ENCODE measurements at places on chromosomes 1 and 21.

GRCh38 chr1:228037401-228038386 is 30.9 kb downstream of the WNT3A start:
- peak; percentile 92 for DNase-seq

DNA sequence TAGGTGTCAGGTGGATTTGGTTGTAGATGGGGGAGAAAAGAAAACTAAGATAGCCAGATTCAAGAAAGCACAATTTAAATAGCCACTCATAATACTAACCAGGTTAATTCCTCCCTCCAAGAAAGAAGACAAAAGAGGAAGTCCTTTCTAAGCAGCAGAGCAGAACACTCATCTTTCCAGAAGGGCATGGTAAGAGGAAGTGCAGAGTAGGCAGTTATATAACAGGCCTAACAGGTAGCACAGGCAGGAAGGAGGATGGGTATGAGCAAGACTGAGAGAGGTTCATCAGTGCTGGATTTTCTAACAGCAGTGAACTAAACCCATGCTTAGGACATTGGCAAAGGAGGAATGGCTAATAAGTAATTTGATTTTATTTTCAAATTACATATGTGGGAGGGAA is 517.5 kb downstream of the PLPP3 start:
- DNase-seq, result no peak

DNA sequence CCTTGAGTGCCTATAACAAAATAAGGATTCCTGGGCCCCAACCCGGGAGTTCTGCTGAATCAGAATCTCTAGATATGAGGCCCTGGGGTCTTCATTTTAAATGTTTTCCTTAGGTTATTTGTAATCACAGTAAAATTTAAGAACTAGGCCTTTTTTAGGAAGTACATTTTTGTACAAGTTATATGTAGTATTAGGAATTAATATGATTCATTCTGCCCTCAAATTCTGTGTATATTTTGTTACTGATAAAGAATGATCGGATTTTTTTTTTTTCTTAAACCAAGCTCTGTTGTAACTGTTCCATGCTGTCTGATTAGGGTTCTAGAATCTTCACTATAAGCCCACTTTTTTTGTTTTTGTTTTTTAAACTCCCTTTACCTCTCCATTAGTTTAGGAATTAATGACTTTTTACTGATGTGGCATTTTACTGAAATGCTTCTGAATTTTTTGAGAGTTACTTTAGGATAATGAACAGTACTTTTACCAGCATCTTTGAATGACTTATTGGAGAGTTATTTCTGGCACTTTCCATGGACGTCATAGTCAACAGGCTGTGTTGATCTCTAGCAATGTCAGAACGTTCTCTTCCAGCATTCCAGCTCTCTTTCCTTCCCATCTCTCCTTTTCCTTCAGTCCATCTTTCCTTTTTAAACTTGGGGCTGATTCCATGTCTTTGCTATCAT is 48.3 kb downstream of the CLIC4 start:
- no peak for DNase-seq

DNA sequence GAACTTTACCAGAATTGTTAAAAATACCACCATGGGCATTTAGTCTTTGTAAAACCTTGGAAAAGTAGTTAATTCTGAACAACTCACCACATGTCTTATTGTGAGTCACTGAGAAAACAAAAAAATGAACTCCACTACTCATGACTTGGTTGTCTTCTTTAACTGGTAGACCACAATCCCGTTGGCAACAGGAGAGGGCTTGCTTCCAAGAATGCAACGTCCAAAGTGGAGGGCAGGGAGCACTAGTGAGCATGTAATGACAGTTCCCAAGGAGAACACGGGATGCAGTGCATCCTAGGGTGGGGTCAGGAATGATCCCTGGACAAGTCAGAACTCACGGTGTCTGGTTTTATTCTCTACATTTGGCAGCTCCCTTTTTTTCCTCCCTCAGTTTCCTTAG is 15.2 kb upstream of the HMCN1 start:
- no peak for DNase-seq

DNA sequence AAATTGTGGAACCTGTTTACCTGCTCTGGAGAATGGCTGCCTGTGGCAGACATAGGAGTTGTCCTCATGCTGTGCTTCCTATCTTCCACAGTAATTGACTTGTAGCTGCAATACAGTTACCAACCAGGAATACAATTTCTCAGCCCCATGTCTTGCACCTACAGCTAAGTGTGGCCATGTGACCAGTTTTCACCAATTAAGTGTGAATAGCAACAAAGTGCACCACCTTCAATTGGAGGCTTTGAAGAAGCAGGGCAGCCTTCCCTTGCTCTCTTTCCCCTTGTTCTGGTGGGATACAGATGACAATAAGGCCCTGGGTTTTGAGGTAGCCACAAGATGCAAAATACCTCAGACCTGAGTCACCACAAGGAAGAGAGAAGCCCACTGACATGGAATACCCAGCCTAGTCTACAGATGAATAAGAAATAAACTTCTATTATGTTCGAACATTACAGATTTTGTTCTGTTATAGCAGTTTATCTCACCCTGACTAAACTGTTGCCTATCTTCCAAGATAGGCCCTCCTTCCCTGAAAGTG is 70.2 kb upstream of the S1PR1 start:
- DNase-seq, result no peak

DNA sequence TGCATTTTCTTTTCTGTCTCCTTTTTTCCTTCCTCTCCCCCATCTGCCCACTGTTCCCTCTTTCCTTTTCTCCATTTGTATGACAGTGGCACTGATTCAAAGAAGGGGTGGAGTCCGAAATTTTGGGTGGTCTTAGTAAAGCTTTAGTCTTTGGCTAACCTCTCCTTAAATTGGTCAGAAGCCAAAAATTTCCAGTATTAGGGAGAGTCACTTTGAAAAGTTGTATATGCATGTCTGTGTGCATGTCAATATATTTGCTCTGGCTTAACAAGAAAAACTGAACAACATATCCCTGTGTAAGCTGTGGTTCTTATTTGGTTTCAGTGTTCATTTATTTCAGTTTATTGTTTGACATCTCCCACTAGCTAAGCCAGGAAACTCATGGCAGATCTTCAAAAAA is 314.8 kb upstream of the CXADR start:
- DNase-seq, result no peak

- peak; percentile 93 for DNase-seq
These were observed at the start of gene FGGY for GRCh38 chr1:59296358-59297256. Gene FGGY (plus strand): TSS chr1:59297094. CDS start chr1:59321550, 24,456 bp downstream.

GRCh38 chr1:94582565-94582964 is 41.0 kb upstream of the F3 start:
- DNase-seq, result no peak

- no peak for DNase-seq
These were observed 27.5 kb downstream of the RGS8 start for GRCh38 chr1:182656842-182657397.

- no peak for DNase-seq
These were observed 58.1 kb upstream of the WNT4 start for GRCh38 chr1:22201023-22201422.

GRCh38 chr1:84387480-84388163 is 10.7 kb upstream of the DNASE2B start:
- DNase-seq, result no peak

- no peak for DNase-seq
These were observed 32.8 kb downstream of the ZC3H11B start for GRCh38 chr1:219580009-219580676.

DNA sequence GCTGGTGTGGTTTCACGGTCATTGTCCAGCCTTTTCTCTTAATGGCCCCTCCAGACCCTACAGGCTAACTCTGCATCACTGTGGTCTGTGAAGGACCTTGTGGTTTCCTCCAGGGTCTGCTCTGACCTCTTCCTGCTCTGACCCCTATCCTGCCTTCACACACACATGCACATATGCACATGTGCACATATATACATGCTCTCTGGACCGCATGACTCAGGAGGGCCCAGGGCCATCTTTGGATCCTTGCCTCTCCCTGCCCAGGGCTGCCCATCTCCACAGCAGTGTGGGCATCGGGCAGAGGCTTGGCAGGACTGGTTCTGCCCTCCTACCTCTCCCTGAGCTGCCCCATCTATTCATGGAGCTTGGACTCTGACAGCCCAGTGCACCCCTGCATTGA is 510.9 kb downstream of the PTPRU start:
- DNase-seq, result no peak

DNA sequence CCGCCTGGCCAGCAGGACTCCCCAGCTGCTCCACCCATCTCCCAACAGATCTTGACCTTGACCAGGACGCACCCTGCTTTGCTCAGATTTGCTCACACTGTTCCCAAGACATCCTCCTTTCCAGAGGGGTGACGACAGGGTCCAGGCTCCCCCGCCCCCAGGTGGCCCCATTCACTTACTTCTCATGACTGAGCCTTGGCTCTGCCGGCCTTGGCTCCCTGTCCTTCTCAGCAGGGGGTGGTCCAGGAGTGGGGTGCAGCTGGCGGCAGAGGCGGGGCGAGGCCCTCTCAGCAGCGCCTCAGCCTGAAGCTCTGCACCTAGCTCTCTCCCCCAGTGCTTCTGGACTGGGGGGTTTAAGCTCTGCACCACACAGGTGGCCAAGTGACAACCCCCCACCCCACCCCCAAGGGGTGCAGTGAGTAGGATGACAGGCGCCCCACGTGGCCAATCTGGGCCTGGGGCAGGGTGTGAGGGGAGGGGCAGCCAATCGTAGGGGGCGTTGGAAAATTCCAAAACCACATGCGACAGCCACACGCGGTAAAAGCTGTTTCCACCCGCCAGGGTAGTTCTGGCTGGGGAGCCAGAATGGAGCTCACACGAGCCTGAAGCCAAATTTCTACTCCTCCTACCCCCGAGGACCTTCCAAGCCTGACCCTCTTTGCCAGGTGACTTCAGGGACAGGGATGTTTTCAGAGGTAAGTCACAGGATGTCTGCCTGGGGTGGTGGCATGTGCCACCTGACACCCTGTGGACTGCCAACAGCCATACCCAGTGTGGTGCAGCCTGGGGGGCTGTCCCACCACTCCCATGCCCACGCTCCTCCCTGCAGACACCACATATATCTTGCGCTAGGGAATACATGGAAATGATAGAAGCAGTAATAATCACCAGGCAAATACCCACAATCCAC is 5.6 kb downstream of the RORC start:
- DNase-seq, result no peak

- DNase-seq, result no peak
These were observed 3.0 kb downstream of the VAMP4 start for GRCh38 chr1:171738911-171739310.

- no peak for DNase-seq
These were observed 147.2 kb downstream of the NR5A2 start for GRCh38 chr1:200174525-200175295.

- no peak for DNase-seq
These were observed 61.3 kb downstream of the ASB17 start for GRCh38 chr1:75870951-75871350.

- DNase-seq, result no peak
These were observed 9.5 kb upstream of the NDUFS5 start for GRCh38 chr1:39016604-39017171.

All from ecto neural progenitor cell (in vitro differentiated cells).